Inflammatory macrophage (primary cell): ENCODE measurements at places on chromosomes 4 and X.

- no peak for DNase-seq
Measured at GRCh38 chr4:107751670-107752069, 31.6 kb upstream of the PAPSS1 start.

DNA sequence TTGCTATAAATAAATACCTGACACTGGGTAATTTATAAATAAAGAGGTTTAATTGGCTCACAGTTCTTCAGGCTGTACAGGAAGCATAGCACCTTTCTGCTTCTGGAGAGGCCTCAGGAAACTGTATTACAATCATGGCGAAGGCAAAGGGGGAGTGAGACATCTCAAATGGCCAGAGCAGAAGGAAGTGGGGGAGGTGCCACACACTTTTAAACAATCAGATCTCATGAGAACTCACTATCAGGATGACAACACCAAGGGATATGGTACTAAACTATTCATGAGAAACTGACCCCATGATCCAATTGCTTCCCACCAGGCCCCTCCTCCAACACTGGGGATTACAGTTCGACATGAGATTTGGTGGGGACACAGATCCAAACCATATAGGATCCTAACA, 11.7 kb upstream of the TCEAL9 start:
- DNase-seq, result no peak

- DNase-seq, result no peak
Measured at GRCh38 chr4:78525559-78525958, 26.0 kb upstream of the ANXA3 start.

- no peak for DNase-seq
Measured at GRCh38 chr4:148355442-148356123, 86.6 kb downstream of the NR3C2 start.

DNA sequence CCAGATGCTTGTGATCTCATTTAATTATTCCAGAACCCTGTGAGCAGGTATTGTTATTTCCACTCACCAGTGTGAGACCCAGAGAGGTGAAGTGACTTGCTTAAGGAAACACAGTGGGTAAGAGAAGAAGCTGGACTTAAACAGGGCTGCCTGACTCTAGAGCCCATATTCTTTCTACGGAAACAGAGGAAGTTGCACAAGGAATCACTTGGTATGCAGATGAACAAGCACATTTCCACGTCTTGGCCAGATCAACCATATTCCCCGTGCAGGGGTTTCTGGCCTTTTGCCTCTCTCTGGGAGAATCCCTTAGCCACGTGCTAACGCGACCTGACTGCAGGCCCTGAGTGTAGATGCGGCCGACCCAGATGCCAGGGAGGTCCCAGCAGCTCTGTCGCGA, 195.5 kb upstream of the ATP6AP2 start:
- peak; percentile 44 for DNase-seq

- DNase-seq, result no peak
Measured at GRCh38 chrX:716136-716535, 85.5 kb downstream of the SHOX start.

DNA sequence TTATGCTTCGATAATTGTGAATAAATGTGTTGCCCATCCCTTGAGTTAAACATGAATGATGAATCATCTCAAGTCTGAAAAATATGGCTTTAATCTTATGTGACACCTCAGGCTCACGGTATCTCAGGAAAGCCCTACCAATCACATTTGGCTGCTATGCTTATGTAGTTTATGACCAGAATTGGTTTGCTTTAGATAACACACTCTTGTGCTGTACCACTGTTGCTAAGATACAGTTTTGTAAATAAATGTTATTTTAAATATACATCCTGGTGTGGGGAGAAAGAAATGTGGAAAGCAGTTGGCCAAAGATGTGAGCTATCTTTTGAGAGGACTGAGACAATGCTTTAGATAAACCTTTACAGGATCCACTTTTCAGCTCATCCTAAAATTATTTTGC, 63.2 kb downstream of the NPY1R start:
- DNase-seq, result no peak

- DNase-seq, result no peak
Measured at GRCh38 chr4:71125137-71125536, 131.7 kb downstream of the DCK start.

GRCh38 chrX:1918780-1919179, 303.9 kb downstream of the ASMT start:
- DNase-seq, result no peak

DNA sequence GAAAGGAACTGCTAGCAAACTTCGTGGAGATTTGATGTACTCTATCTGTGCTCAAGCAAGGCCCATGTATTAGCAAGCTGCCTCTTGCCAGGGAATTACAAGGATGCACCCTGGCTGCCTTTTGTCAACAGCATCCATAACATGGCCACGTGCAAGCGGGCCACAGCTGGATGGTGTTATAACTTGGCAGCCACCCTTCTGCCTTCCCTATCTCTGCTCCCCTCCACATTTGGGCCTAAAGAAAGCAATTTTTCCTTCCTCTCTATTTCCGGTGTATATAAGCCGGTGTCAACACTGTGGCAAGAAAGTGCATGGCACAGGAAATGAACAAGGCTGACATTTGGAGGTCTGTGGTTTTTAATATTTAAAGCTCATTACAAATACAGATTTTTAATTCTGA, 94.8 kb downstream of the CLNK start:
- no peak for DNase-seq

DNA sequence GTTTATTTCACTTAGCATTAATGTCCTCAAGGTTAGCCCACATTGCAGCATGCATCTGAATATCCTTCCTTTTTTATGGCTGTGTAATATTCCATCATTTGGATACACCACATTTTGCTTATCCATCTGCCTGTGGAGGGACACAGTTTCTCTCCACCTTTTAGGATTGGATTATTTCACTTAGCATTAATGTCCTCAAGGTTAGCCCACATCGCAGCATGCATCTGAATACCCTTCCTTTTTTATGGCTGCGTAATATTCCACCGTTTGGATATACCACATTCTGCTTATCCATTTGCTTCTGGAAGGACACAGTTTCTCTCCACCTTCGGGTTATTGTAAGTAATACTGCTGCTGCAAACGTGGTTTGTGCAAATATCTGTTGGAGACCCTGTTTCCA, 110.0 kb downstream of the DHRSX start:
- no peak for DNase-seq

DNA sequence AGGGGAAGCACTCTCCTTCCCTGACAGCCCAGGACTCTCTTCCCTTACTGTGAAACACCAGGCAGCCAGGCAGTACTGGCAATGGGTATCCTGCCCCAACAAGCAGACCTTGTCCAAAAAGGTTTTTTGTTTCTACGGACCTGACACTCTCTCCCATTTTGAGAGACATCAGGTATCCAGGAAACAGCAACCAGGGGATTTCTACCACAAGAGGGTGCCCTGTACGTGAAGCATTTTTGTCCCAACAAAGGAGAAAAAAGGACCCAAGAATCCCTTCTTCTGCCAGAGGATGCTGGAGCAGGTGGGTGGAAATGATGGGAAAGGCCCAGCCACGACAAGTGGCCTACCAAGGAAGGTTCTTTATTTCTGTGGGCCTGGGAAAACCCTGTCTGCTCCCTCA, 65.7 kb upstream of the FGF13 start:
- DNase-seq, result no peak

- DNase-seq, result peak; percentile 67
Measured at GRCh38 chrX:1322393-1322792, 14.2 kb upstream of the IL3RA start.

GRCh38 chr4:110195561-110196205, 2.7 kb downstream of the ELOVL6 start:
- DNase-seq, result no peak

GRCh38 chr4:147581606-147582350, 35.4 kb upstream of the TMEM184C start:
- no peak for DNase-seq

DNA sequence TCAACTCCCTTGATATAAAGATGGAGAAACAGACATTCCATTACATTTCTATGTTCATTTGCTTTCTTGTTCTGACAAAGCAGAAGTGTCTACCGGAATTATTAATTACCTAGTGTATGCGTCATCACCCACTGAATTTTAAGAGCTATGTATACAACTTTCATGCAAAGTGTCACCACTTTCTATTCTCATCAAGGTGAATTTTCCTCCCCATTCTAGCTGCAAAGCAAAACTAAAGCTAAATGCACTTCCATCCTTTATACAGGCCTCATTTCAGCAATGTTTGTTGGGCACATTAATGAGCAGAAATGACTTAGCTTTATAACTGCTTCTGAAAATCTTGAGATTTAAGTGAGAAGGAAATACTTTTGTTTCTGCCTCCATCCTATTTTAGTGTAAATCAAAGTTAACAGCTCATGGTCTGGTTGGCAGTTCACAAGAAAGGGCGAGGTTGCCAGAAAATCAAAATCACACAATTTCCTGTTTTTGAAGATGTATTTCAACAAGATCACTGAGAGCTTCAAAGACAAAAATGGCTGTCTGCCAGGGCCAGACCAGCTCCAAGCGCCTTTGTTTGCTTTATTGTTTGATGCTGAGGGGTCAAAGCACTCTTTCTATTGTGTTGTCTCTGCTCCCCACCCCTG, 7.2 kb upstream of the FAM9C start:
- DNase-seq, result no peak

- DNase-seq, result no peak
Measured at GRCh38 chr4:67929426-67929825, 33.9 kb downstream of the TMPRSS11A start.

- no peak for DNase-seq
Measured at GRCh38 chrX:119833905-119834304, 18.9 kb downstream of the UPF3B start.

- no peak for DNase-seq
Measured at GRCh38 chrX:107978071-107978470, 4.1 kb downstream of the TEX13B start.
